GM19239 (cell line): ENCODE measurements at places on chromosomes 2 and 18.

DNA sequence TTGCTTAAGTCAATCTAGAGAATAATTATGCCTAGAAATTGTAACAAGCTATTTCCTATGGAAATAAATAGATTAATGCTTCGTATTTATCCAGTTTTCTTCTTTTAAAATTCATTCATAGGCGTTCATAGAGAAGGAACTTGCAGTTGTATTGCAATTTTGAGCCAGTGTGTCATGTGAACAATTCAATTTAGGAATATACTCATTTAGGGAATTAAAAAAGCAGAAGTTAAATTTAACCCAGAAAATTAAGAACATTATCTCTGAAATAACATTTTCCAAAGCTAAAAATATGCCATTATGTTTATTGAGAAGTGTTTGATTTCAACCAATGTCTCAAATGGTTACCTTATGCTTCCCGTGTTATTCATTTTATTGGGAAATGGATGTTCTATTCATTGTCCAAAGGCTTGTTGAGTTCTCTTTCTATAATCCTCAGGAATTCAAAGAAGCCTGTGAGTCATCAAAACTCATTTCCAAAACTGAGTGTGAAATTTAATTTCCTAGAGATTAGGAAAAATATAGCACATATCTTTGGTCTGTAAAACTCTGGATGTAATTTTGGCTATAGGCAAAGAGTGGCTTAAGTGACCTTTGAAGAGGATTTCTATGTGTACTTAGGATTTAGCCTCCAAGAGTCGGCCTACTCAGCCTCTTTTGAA, 99.7 kb downstream of the SLC8A1 start:
- DNase-seq: no peak

DNA sequence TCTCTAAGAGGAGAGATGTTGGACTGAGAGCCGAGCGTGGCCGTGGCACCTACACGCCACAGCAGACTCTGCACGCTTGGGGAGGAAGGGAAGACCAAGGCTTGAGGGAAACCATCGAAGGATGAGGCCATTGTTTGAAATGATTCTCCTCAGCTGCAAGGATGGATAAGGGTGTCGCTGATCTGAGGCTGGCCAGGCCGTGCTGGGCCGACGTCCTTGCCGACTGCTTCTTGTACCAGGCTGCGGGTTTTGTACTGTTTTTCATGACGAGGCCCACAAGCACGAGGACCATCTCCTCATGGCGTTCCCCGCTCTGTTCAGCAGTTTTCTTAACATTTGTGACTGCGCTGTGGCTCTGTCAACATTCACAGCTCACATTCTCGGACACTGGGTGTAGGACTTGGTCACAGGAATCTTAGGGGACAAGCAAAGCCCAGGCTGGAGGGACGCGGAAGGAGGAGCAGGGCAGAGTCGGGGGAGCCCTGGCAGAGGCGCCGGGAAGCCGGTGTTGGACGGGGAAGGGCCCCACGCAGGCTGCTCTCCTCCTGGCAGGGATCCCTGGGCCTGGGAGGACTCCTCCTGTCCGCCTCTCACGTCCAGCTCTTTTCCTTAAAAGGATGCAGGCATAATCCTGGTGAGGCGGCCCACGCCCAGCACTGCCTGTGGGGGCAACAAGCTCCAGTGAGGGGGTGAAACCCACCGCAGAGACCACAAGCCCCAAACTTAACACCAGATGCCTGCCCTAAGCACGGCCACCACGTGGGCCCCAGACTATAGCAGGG, 259.0 kb upstream of the SALL3 start:
- no peak for DNase-seq

DNA sequence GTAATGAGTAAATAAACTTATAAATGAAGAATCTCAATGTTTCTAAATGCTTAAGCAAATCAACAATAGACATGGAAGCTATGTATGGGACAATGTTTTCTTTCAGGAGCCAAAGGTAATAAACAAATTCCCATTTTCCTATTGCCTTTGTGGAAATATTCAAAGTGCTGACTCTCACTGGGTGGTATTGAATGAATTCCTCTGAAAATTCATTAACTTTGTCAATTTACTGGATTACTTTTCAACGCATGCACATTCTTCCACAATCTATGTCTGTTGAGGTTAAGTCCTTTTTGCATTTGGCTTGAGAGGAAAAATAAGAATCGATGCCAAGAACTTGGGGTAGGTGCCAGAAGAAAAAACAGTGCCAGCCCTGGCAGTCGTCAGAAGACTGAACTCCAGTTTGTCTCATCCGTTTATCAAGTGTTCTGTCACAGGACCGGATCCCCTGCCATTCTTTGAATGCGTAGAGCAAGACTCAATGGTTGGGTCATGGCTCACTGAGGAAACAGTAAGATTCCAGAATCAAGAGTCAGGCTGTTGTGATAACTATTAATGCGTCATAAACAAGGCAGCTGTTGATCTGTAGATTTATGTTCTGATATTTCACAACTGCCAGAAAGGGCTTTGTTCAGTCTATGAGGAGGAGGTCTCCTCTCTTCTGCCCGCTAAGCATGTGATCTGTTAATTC, 133.3 kb downstream of the GFPT1 start:
- DNase-seq: no peak

- no peak for DNase-seq
Measured at GRCh38 chr18:21743166-21743832, 2.7 kb downstream of the MIB1 start.
